ENCODE measurements at places on chromosomes 3 and 15.

DNA sequence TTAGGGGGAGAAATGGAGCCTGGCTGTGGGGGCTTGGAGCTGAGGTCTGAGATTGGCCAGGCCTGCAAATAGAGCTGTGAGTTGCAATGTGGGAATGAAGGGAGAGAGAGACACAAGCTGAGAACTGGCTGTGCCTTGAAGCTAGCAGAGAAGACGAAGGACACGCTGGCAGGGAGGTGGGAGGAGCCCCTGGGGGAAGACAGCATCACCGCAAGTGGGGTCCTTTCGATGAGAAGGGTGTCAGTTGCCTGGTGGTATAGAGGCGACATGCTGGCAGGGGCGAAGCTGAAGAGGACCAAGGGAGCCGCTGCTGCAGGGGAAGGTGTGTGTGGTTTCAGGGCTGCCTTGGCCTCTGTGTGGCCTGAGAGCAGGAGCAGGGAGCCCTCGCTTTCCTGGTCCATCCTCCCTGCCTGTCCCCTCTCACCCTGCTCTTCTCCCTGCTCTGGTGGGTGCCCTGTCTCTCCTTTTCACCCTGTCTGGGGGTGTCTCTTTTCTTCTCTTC lies 5.5 kb downstream of the RHCG start:
- no peak for DNase-seq

- DNase-seq: no peak
Observed at GRCh38 chr15:92687746-92688145, 32.2 kb upstream of the FAM174B start.

- DNase-seq: no peak
Observed at GRCh38 chr15:93428807-93429351, 339.9 kb upstream of the RGMA start.

- no peak for DNase-seq
Observed at GRCh38 chr15:101038327-101039003, 119.3 kb downstream of the LRRK1 start.

DNA sequence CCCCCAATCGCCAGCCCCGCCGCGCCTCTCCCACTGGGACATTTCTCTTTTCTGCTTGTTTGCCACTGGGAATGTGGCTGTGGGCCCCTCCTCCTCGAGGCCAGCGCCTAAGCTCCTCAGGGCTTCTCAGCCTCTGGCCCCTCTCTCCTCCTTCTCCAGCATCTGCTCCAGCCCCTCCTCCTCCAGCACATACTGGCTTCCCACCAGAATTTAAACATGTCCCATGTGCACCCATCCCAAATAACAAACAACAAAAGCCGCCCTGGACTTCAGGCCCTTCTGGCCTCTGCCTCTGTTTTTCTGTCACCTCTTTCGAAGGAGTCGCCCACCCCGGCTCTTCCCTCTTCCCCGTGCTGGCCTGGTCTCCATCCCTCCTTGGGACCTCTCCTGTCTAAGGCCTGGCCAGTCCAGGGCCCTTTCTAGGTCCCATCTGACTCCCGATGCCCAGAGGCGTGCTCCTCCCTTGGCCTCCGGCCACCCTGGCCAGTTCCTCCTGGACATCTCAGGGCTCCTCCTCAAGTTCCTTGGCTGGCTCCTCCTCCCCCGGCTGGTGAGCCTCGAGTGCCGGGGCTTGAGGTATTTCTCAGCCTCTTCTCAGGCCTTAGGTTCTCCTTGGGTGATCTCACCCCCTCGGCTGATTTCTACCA lies 94.6 kb upstream of the SLC6A6 start:
- no peak for DNase-seq

GRCh38 chr3:184428561-184429175 lies 48.8 kb downstream of the CHRD start:
- no peak for DNase-seq

GRCh38 chr3:187951452-187952190 lies 202.3 kb upstream of the LPP start:
- no peak for DNase-seq

DNA sequence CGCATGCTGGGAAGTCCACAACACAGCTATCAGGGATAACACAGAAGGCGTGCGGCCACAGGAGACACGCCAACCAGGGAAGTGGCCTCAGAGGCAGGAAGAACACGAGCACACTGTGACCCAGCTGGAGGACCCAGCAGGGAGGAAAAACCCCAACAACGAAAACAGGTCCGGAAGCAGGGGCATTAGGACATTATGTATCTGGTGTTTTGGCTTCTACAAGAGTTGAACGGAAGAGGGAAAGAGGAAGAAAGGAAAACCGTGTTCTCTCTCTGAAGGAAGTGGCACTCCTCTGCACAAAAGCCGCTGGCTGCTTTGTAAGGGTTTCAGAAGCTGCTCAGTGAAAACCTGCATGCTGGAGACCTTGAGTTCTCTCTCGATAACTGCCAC lies 61.8 kb downstream of the HACD2 start:
- no peak for DNase-seq

GRCh38 chr3:106114220-106114619 lies 245.4 kb upstream of the CBLB start:
- no peak for DNase-seq

DNA sequence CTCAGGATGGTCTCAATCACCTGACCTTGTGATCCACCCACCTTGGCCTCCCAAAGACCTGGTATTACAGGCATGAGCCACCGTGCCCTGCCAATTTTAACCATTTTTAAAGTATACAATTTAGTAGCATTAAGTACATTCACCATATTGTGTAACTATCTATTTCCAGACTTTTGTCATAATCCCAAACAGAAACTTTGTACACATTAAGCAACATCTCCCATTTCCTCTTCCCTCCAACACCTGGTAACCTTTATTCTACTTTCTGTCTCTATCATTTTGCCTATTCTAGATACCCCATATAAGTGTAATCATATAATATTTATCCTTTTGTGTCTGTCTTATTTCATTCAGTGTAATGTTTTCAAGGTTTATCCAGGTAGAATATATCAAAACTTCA lies 8.9 kb upstream of the MYLK start:
- DNase-seq: no peak

DNA sequence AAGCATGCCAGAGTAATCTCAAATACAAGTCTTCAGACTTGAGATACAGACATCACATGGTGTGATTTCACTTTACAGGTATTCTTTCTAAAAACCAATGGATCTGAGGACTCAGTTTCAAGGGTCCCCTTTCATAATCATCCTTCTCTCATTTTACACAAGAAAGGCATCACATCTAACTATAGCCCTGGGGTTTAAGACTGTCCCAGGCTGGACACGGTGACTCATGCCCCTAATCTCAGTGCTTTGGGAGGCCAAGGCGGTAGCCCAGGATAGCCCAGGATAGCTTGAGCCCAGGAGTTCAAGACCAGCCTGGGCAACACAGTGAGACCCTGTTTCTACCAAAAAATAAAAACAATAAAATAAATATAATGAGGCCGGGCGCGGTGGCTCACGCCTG lies 36.4 kb downstream of the UBP1 start:
- DNase-seq: no peak

- no peak for DNase-seq
Observed at GRCh38 chr3:121916189-121916588, 22.0 kb downstream of the SLC15A2 start.

- no peak for DNase-seq
Observed at GRCh38 chr15:74364936-74365597, 2.4 kb downstream of the CYP11A1 start.

DNA sequence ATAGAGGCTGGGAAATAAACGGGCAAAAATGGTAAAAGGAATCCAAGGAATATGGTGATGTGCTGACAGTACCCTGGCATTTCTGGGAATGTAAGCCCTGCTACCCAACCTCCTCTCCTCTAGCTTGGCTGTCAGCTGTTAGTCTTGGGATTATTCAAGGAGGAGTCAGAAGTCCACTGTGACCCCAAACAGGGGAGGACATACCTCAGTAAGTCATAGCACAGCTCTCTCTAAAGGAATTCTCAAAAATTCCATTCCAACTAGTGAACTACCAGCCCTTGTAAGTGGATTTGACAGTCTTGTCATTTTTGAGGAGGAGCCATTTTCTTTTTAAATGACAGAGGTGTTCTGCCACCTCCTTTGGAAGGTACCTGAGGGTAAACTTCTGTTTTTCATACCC lies 207.5 kb downstream of the PDCD6IP start:
- DNase-seq: no peak

- no peak for DNase-seq
Observed at GRCh38 chr3:15339786-15340215, 7.4 kb upstream of the SH3BP5 start.

DNA sequence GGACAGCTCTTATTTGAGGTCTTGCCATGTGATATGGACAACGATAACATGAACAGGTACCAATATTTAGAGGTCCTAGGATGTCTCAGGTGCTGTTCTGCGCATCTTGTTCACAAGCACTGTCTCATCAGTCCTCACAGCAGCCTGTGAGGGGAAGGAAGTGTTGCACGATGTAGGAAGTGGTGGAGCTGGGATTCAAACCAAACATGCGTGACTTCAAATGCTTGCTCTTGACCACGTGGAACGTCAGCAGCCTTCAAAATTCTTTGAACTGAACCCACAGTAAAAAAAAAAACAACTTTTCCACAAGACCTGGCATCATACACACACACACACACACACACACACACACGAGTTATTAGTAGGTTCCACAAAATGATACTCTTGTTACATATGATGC lies 153.4 kb upstream of the SMAD3 start:
- DNase-seq: peak; percentile 85

DNA sequence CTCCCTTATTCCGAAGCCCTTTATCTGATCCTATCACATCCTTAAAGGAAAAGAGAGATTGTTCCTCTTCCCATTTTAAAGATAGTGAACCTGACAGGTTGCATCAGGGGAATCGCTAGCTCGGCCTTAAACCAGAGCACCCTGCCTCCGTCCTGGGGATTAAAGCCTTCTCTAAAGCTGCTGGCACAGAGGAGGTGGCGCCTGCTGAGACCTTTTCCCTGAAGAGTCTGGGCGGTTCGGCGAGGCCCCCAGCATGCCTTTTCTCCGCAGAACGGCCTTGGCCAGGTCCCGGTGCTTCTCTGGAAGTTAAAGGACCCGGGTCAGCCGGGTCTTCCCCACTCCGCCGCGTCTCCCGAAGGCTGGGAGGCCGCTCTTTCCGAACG lies 593 bp downstream of the FAM219B start:
- no peak for DNase-seq

GRCh38 chr3:1292571-1293071 lies 199.8 kb downstream of the CNTN6 start:
- no peak for DNase-seq

DNA sequence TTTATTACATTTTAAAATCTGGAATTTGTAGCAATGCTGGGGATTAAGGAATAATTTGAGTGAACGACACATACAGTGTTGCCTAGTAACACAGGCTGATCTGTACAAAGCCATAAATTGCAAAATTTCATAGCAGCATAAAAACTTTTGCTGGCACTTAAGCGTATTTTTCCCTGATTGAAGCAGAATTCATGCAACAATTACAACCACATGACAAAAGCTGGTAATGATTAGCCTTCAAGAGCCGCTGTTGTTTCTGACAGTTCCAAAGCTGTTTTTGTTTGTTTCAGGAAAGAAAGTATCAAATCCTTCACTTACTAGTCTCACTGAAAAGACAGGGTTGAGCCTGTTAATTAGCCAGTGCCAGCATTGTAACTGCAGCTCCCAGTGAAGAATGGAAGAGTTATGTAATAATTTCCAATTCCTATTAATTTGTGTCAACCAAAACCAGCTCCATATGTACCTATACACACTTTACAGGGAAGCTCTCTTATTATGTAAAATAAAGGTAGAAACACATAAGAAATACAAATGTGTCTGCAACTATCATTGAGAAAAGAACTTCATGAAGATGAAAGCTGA lies 60.7 kb downstream of the AGTR1 start:
- no peak for DNase-seq

- no peak for DNase-seq
Observed at GRCh38 chr15:77221708-77222107, 150.8 kb upstream of the TSPAN3 start.

DNA sequence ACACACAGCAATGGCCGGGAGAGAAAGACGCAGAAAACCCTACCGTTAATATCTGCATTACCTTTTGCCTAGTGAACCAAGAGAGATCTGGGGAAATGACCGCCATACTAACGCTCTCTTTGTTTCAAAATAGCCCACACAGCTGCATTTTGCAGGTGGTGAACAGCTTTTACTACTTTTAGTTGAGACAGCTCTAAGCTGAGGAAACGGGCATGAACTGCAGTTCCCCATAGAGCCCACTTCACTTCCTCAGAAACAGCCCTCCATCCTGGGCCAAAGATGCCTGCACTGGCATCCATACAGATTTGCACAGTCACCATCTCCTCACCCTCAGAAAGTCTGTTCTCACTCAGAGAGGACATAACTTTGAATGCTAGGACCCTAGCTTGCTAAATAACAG lies 45.0 kb downstream of the ZNF860 start:
- no peak for DNase-seq

GRCh38 chr3:178536211-178537079 lies at the start of gene KCNMB2:
Gene KCNMB2, plus strand, starts transcription at chr3:178536436.
- no peak for DNase-seq

- no peak for DNase-seq
Observed at GRCh38 chr15:94234300-94234699, 2.9 kb downstream of the MCTP2 start.

GRCh38 chr3:9649791-9650521 lies 651 bp downstream of the MTMR14 start:
- DNase-seq: no peak

GRCh38 chr3:159137949-159138348 lies 336.1 kb downstream of the MFSD1 start:
- no peak for DNase-seq

GRCh38 chr15:84603630-84604379 lies 3.0 kb downstream of the ZSCAN2 start:
- no peak for DNase-seq

DNA sequence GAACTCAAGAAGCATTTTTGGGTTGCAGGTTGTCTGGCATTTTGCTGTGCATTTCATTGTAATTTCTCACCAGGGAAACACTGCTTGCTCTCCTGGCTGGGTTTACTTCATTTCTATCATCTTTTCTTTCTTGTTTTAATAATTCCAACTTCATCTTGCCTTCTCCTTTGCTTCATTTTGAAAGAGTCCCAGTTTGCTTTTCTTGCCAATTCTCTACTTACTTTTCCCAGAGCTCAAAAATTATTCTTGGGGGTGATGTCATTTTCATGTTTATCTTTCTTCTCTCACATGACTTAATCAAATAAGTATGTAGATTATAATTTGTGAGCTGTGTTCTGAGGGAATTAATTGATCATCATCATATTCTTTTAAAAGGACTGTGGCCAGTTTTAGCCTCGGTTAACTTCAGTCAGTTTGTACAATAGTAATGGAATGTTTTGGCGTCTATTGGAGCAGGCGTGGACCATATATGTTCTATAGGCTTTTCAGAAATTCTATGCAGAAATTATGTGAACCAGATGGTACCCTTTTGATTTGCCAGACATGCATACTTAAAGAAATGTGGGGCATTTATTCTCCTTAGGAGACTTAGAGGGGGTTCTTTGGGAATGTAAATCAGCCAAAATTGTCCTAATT lies 30.1 kb downstream of the SH3GL3 start:
- DNase-seq: no peak

DNA sequence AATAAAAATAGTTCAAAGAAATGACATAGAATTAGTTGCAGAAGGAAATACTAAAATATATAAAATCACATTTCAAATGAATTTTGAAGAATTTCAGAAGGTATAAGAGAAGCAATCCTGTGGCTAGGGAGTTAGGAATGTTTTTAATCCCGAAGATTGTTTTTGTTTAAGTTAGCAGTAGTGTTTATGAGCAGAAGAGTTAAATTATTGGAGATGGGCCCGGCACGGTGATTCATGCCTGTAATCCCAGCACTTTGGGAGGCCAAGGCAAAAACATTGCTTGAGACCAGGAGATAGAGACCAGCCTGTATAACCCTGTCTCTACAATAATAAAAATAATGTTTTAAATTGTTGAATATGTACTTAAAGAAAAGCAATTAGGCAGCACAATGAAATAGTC lies 432.5 kb downstream of the MFSD1 start:
- DNase-seq: no peak

GRCh38 chr3:188021502-188022040 lies 132.4 kb upstream of the LPP start:
- no peak for DNase-seq
